ENCODE measurements at places on chromosomes 11 and 22. TPM values are rescaled to one million over a fixed set of nuclear protein-coding genes. Genes with fewer than 3 reads are reported as not detected.

The KRTAP5-8 gene
- total RNA-seq: not detected

- DNase-seq: no peak
These were observed 32.0 kb downstream of the OR5A2 start for GRCh38 chr11:59394186-59394585.

GRCh38 chr11:116948391-116948790, 111.0 kb upstream of the APOA1 start:
- DNase-seq: peak; percentile 71

- DNase-seq: peak; percentile 27
These were observed 230.1 kb downstream of the MIAT start for GRCh38 chr22:26887456-26887855.

DNA sequence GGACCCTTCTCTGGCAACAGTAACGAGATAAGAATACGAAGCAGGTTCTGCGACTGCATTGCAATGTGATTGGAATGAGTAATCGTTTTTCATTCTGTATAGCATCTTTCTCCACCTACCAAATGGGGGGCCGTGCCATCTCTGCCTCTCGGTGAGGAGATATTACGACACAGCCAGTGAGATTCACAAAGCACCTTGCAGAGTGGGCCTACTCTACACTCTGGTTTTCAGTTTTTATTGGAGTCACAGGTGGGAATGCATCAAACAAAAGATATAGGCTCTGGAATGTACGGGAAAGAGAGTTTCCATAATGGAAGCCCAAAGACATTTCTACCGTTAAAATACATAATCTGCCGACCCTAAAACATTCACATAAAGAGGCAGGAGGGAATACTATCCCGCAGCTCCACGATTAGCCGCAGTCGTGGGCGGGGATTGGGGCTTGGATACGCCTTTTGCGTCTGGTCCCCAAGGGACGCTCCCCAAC, 423 bp upstream of the RTN3 start:
- DNase-seq: no peak

GRCh38 chr22:37923927-37924326, 17.8 kb downstream of the MICALL1 start:
- DNase-seq: no peak

GRCh38 chr11:45484326-45484883, 181.0 kb downstream of the CHST1 start:
- no peak for DNase-seq

The KREMEN1 gene
- total RNA-seq: not detected

The KCNK4 gene
- total RNA-seq: 0.23 TPM

GRCh38 chr11:9594267-9595046, 21.0 kb downstream of the WEE1 start:
- DNase-seq: no peak

DNA sequence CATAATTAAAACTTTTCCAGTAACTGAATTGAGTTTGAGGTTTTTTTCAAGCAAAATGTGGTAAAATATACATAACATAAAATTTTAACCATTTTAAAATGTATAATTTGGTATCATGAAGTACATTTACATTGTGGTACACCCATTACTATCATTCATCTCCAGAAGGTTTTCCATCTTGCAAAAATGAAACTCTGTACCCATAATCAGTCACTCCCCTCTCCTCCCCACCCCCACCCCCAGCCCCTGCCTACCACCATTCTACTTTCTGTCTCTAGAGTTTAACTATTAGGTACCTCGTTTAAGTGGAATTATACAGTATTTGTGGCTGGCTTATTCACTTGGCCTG, 63.7 kb downstream of the MICAL2 start:
- DNase-seq: no peak

- no peak for DNase-seq
These were observed 22.4 kb downstream of the VWCE start for GRCh38 chr11:61272731-61273130.

The CCDC15 gene
- total RNA-seq: 4.1 TPM

The CHRM1 gene
- not detected for total RNA-seq

The CDC42BPG gene
- total RNA-seq: 0.05 TPM

- no peak for DNase-seq
These were observed 6.7 kb downstream of the GLYATL2 start for GRCh38 chr11:58837707-58838388.

GRCh38 chr22:36757668-36758211, 18.2 kb downstream of the IFT27 start:
- peak; percentile 93 for DNase-seq

The IFITM1 gene
- total RNA-seq: 256 TPM

DNA sequence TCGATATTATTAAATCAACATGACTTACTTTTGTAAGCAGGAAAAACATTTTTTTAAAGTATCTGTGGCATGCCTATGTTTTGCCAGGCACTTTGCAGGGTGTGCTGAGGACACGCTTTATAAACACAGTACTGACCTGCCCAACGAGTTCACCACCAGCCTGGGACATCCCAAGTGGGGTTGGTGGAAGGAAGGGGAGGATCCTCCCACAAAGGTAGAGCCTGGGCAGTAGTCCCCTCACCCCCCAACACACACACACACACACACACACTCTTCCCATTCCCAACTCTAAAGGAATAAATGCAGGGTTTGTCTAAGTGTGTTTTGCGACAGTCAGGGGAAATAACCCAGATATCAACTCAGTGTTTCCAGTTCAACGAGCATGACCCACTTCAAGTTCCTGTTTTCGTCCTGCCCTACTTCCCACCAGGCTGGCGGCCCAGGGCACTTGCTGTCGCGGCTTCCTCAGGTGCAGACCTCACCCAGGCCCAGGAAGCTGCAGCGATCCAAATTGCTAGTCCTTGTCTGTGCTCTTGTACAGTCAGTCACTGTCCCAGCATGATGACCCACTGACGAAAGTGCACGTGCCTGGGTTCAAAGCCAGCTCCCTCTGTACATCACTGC, 3.1 kb downstream of the CERK start:
- DNase-seq: peak; percentile 77

GRCh38 chr22:49137206-49137840, 690.4 kb downstream of the BRD1 start:
- no peak for DNase-seq

DNA sequence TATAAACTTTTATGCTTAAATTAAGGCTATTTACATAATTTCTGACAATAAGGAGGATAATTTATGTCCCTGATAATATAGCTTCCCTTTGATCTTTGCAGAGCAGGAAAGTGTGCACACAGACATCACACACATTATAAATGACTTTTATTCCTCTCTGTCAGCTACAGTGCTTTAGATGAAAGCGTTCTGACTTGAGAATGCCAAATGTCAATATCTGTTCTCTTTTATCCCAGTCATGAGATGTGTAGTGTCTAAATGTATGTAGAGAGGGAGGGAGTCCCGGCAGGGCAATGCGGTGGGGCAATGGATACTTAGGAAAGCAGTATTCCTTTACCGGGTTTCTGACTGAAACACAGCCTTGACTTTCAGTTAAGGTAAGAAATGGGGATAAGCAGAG, 225.4 kb upstream of the CHORDC1 start:
- no peak for DNase-seq

DNA sequence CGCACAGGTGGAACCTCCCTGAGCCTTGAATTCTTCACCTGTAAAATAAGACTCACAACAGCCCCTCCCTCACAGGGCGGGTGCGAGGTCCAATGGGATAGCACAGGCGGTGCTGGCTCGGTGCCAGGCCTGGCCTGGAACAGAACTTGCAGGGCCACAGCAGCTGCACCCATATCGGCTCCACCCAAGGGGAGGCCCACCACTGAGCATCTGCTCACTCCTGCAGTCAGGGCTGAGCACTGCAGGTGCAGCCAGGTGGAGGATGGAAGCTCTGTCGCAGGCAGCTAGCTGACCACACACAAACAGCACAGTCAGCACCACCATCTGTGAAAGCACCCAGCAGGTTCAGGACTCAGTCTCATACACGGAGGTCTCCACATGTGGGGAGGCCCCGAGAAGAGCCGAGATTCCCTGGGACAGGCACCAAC, 19.6 kb downstream of the VPS37C start:
- DNase-seq: no peak

DNA sequence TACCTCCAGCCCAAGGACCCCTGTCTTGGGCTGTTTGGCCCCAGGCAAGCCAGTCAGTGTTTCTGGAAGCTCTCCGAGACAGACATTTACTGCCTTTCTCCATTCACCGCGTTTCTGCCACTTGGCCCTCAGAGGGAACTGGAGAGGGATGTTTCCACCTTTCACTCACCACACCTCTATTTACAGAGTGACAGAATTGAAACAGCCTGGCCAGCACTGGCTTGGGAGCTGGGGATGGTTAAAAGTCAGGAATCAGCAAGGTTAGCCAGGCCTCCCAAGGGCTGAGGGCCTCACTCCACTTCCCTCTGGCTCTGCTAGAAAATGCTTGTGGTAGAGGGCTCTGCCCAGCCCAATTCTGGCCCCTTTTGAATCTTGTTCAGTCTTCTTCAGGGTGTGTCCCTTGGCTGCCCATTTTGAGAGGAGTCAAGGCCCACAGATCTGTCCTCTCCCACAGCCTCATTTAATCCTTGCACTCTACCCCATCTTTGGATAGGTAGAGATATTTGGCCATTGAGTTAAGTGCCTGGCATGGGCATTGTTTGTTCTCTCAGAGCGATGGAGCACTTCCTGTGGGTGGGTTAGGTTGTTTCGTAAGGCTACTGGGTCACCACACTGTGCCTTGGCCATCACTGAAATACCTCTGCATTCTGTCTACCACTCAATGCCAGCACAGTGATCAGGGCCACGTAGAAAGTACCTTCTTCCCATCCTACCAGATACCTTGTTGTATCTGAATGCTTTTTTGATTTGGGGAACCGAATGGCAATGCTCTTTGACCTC, 119.2 kb downstream of the MICAL2 start:
- no peak for DNase-seq

DNA sequence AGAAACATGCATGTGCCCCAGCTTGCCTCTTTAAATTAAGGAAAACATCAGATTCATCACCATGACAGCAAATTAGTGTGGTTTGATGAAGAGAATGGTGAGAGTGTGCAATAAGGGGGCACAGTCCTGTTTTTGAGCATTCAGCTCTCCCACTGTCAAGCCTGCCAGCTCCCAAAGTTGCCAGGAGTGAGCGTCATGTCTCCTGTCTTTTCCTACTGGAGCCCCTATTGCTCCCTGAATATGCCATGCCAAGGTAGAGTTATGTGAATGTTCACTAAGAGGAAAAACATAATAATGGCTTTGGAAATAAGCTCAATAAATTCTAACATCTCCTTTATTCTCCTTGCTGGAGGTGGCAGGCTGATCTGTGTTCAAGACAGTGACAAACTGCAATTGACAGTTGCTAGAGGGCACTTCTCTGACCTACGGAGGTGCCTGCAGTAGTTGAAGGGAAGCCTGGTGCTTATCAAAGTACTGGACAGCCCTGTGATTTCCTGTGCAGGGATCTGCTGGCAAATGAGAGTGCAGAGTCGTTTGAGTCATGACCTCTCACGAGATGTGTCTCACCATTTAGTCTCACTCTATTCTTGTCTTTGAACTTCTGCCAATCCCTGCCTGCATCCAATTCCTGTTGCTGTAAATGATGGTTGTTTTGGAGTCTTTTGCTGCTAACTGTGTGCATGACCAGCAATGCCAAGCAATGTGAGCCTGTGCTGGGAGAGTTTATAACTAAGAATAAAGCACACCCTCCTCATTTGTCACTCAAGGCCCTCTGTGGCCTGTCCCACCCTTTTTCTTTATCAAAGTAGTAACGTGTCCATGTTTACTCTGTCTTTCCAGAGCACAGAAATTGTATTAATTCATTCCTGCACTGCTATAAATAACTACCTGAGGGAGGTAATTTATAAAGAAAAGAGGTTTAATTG, 34.8 kb downstream of the MRGPRX2 start:
- DNase-seq: no peak

GRCh38 chr11:59706518-59707285, 6.9 kb downstream of the OR10V1 start:
- DNase-seq: peak; percentile 30

GRCh38 chr11:65796726-65797601, 10.1 kb downstream of the OVOL1 start:
- no peak for DNase-seq

The RAPSN gene
- total RNA-seq: 0.42 TPM

DNA sequence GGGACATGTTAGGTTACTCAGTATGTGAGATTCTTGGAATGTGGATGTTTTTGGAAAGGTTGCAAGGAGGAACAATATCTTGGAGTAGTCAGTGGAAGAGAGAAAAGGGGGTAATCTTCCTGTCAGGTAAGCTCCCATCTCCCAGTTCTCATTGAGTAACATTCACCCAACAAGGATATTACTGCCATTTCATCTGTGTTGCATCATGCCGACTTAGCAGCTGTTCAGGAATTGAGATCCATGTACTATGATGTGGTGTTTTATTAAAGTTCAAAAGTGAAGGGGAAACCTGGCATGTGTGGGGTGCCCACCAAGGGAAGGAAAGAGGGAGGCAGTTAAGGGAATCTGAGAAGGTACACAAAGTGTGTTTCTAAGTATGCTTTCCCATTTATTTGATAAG, 58.4 kb upstream of the RASSF10 start:
- DNase-seq: no peak

The TUB gene
- total RNA-seq: 0.43 TPM

The ZNF202 gene
- total RNA-seq: 22.9 TPM

- peak; percentile 73 for DNase-seq
These were observed 37.7 kb downstream of the EIF4ENIF1 start for GRCh38 chr22:31451709-31452571.

The DSCAML1 gene
- 0.02 TPM for total RNA-seq

GRCh38 chr11:12219757-12220156, 109.4 kb downstream of the MICAL2 start:
- no peak for DNase-seq

All from activated CD4-positive, alpha-beta T cell treated with anti-CD3 and anti-CD28 coated beads, Interleukin-2, amount 10 ng/mL, durations not matched to agents 24 days and 14 days (primary cell).